ENCODE measurements at places on chromosomes 7 and 10. TPM values are rescaled to one million over a fixed set of nuclear protein-coding genes. Genes with fewer than 3 reads are reported as not detected.

GRCh38 chr10:3955493-3955892 is 170.5 kb upstream of the KLF6 start:
- DNase-seq = no peak

DNA sequence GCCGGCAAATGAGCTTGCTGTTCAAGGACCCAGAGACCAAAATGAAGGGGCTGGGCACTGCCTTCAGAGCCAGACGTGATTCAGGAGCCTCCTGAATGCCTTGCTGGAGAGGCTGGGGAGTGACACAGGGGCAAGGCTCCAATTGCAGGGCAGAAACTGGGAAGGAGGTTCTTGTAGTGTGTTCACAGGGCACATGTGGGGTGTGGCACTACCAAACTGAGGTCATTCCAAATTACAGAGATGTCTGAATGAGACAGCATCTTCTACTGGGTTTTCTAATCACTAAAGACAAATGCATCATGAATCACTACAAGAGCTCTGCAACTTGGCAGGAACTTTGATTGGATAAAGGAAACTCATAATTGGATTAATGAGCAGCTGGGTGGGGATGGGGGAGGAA is 17.8 kb downstream of the CRTAC1 start:
- DNase-seq = no peak

- DNase-seq = no peak
Observed at GRCh38 chr10:16519250-16519907, 2.3 kb downstream of the C1QL3 start.

DNA sequence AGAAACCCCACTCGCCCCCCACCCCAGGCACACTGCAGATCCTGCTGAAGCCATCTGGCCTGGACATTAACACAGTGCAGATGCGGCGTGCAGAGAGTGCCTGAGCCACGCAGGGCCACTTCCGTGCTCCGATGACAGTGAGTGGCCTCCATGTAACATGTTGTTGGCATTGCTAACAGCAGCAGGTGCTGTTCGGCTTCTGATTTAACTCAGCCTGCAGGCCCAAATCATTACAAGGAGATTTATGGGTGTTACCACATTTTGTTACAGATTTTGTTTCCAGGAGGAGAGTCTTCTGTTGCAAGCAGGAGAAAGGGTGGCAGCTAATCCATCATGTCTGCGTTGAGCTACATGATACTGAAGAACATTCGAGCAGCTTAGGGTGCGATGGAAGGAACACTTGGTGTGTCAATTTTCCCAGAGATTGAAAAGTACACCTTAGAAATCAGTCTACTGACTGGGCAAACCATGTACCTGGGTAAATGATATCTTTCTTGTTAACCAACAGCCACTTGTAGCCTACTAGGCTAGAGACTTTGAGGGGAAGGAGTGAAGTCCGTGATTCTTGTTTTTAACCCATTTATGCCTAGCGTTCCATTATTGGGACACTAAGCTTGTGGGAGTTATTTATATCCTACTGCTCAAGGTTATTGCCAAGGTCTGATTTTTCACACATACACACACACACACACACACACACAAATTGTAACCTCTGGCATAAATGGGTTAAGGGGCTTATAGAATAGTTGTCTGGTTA is 90.0 kb downstream of the JCAD start:
- DNase-seq = no peak

DNA sequence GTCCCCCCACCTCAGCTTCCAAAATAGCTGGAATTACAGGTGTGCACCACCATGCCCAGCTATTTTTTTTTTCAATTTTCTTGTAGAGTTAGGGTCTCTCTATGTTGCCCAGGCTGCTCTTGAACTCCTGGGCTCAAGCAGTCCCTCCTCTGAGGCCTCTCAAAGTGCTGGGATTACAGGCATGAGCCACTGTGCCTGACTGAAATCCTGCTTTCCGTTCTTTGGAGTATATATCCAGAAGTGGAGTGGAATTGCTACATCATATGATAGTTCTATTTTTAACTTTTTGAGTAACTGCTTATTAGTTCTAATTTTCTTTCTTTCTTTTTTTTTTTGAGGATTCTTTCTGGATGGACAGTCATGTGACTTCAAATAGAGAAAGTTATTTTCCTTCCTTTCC is 62.9 kb upstream of the ZMIZ2 start:
- DNase-seq = no peak

- DNase-seq = no peak
Observed at GRCh38 chr7:151167197-151167961, at the start of gene GBX1. Gene GBX1, minus strand, starts transcription at chr7:151167694. Its CDS starts 146 bp downstream, at chr7:151167548.

GRCh38 chr10:85446827-85447226 is 919.8 kb downstream of the GRID1 start:
- DNase-seq = no peak

DNA sequence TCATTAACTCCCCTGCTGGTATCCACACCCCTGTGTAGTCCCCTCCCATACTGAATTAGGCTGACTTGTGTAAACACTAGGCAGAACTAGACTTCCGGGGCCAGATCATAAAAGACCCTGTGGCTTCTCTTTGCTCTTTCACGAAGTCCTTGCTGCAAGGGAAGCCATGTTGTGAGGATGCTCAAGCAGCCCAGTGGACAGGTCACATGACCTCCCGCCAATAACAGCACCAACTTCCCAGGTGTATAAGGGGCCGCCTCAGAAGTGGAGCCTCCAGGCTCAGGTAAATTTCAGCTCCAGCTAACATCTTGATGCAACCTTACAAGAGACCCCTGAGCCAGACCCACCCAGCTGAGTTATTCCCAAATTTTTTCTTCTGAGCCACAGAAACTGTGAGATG is 11.3 kb upstream of the FOXK1 start:
- DNase-seq = no peak

- DNase-seq = no peak
Observed at GRCh38 chr10:80260295-80261243, 28.9 kb downstream of the MAT1A start.

- DNase-seq = no peak
Observed at GRCh38 chr10:110118891-110119621, 88.3 kb upstream of the MXI1 start.

DNA sequence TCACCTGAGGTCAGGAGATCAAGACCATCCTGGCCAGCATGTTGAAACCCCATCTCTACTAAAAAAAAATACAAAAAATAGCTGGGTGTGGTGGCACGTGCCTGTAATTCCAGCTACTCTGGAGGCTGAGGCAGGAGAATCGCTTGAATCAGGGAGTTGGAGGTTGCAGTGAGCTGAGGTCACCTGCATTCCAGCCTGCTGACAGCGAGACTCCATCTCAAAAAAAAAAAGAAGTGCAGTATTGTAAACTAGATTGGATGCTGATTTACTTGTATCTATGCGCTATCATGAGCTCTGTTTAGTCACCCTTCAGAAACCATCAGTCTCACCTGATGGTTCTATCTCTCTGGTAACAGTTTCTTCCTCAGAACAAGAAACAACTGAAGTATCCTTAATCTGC is 13.8 kb downstream of the ZSCAN21 start:
- DNase-seq = no peak

GRCh38 chr10:48251525-48252353 is 22.8 kb downstream of the FRMPD2 start:
- peak; percentile 76 for DNase-seq

Gene PDK4
- total RNA-seq = 27.8 TPM

Gene MYO3A
- 0.70 TPM for total RNA-seq

Gene PTTG1IP2
- not detected for total RNA-seq

Gene TSPAN12
- total RNA-seq = 18.8 TPM
